Dermis lymphatic vessel endothelial cell (primary cell): ENCODE measurements at places on chromosomes 1 and 21. TPM values are rescaled to one million over a fixed set of nuclear protein-coding genes. Genes with fewer than 3 reads are reported as not detected.

DYNLT5 gene
- total RNA-seq, result 0.43 and 1.1 TPM in 2 replicates

RGS1 gene
- not detected in 2 replicates for total RNA-seq

TMEM269 gene
- under 0.01 TPM in 1 of 2 replicates, not detected in the other for total RNA-seq

FAAH gene
- 0.52 and 1.1 TPM in 2 replicates for total RNA-seq

BEST4 gene
- total RNA-seq, result 0.09 TPM in 1 of 2 replicates, not detected in the other

NME7 gene
- total RNA-seq, result 12.9 and 19.3 TPM in 2 replicates

HPDL gene
- 0.54 and 0.77 TPM in 2 replicates for total RNA-seq

ADAM30 gene
- not detected in 2 replicates for total RNA-seq

LRRC53 gene
- total RNA-seq, result not detected in 2 replicates

LAMC2 gene
- total RNA-seq, result 0.09 and 1.5 TPM in 2 replicates

NCF2 gene
- under 0.01 TPM in 1 of 2 replicates, not detected in the other for total RNA-seq

SLFNL1 gene
- 0.17 and 0.22 TPM in 2 replicates for total RNA-seq

PTCH2 gene
- 0.09 TPM in 1 of 2 replicates, not detected in the other for total RNA-seq

FALEC gene
- total RNA-seq, result not detected in 2 replicates

MROH9 gene
- not detected in 2 replicates for total RNA-seq

C1orf226 gene
- under 0.01 TPM in 2 replicates for total RNA-seq

PRCC gene
- total RNA-seq, result 9.6 and 11.3 TPM in 2 replicates

MEX3A gene
- total RNA-seq, result 2.9 and 4.8 TPM in 2 replicates

PIGR gene
- total RNA-seq, result not detected in 2 replicates

ZNF683 gene
- not detected in 2 replicates for total RNA-seq

MTARC2 gene
- 11.3 TPM in 2 replicates for total RNA-seq

RAB42 gene
- total RNA-seq, result 5.8 and 8.0 TPM in 2 replicates

ZP4 gene
- not detected in 2 replicates for total RNA-seq

DDI2 gene
- total RNA-seq, result 13.3 and 19.1 TPM in 2 replicates

PPP1R12B gene
- 4.3 and 8.2 TPM in 2 replicates for total RNA-seq

C1QB gene
- not detected in 2 replicates for total RNA-seq

PRAMEF11 gene
- not detected in 2 replicates for total RNA-seq

TLCD4 gene
- total RNA-seq, result under 0.01 and 0.11 TPM in 2 replicates

BEND5 gene
- 2.9 and 4.8 TPM in 2 replicates for total RNA-seq

CFH gene
- total RNA-seq, result 1.3 and 16.8 TPM in 2 replicates

NCSTN gene
- 67.6 and 73.4 TPM in 2 replicates for total RNA-seq

PMVK gene
- total RNA-seq, result 9.2 and 11.3 TPM in 2 replicates

BNIPL gene
- under 0.01 and 0.09 TPM in 2 replicates for total RNA-seq

MAP3K21 gene
- total RNA-seq, result 0.43 and 0.54 TPM in 2 replicates

NTMT2 gene
- not detected in 2 replicates for total RNA-seq

TMPRSS2 gene
- not detected in 2 replicates for total RNA-seq

THBS3 gene
- total RNA-seq, result 12.6 and 13.2 TPM in 2 replicates

PKNOX1 gene
- 9.0 and 9.2 TPM in 2 replicates for total RNA-seq

SLC30A10 gene
- not detected in 2 replicates for total RNA-seq

LIPI gene
- not detected in 2 replicates for total RNA-seq

ADAMTS1 gene
- 4.6 and 6.7 TPM in 2 replicates for total RNA-seq

AIDA gene
- total RNA-seq, result 42.9 and 43.0 TPM in 2 replicates

ACTL8 gene
- total RNA-seq, result not detected in 2 replicates

TPTE gene
- not detected in 2 replicates for total RNA-seq

AK4 gene
- total RNA-seq, result 15.8 and 23.5 TPM in 2 replicates

FAM163A gene
- total RNA-seq, result 0.09 and 0.33 TPM in 2 replicates

OLFML2B gene
- 0.09 and 0.22 TPM in 2 replicates for total RNA-seq

RXFP4 gene
- total RNA-seq, result under 0.01 TPM in 1 of 2 replicates, not detected in the other

FNDC5 gene
- total RNA-seq, result under 0.01 and 0.17 TPM in 2 replicates

TRIM45 gene
- total RNA-seq, result 0.98 and 1.3 TPM in 2 replicates

FPGT gene
- total RNA-seq, result 12.6 and 16.3 TPM in 2 replicates

OR6K3 gene
- total RNA-seq, result not detected in 2 replicates

MYOM3 gene
- total RNA-seq, result not detected in 2 replicates

ITGB2 gene
- total RNA-seq, result 0.11 and 0.43 TPM in 2 replicates

CA6 gene
- 0.11 TPM in 1 of 2 replicates, not detected in the other for total RNA-seq
